Fibroblast of the aortic adventitia (primary cell): ENCODE measurements at places on chromosomes 11 and 22. TPM values are rescaled to one million over a fixed set of nuclear protein-coding genes. Genes with fewer than 3 reads are reported as not detected.

The NPAS4 gene
- total RNA-seq: 0.18 TPM in 1 of 2 replicates, not detected in the other

The ARL14EP gene
- total RNA-seq: 21.6 and 27.4 TPM in 2 replicates

The GDPD4 gene
- total RNA-seq: not detected in 2 replicates

The CBLIF gene
- total RNA-seq: not detected in 2 replicates

The TMEM151A gene
- total RNA-seq: 0.27 and 0.41 TPM in 2 replicates
